Ovary (tissue), 10 donors: ENCODE measurements at places on chromosomes 5 and 9. TPM values are rescaled to one million over a fixed set of nuclear protein-coding genes. Genes with fewer than 3 reads are reported as not detected.

- DNase-seq, result no peak
These were observed 72.5 kb downstream of the SPIN1 start for GRCh38 chr9:88460587-88461332.

The COL5A1 gene
- 79.6 TPM for total RNA-seq

The PCDHB4 gene
- 8.4 TPM for total RNA-seq

The SPINK7 gene
- not detected for total RNA-seq

GRCh38 chr5:61162832-61163567 is 732 bp upstream of the SMIM15 start:
- DNase-seq, result peak; percentile 31

The PCDHB9 gene
- 5.4 TPM for total RNA-seq
